ENCODE measurements at places on chromosomes 7 and 10.

DNA sequence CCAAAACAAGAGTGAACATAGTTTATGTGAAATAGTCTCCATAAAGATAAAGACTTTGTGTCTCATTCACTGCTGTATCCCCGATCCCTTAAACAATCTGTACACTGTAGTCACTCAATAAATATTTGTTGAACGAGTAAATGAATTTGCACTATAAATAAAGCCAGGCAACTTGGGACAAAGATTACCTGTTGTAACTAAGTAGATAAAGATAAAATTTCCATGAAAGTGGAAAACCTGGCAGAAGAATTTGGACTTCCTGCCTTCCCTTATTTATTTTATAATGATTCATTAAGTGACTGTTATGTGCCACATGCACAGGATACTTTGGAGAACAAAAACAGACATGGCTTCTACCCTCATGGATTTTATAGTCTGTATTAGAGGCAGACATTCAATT, 277.7 kb upstream of the KAT6B start:
- DNase-seq, result no peak

DNA sequence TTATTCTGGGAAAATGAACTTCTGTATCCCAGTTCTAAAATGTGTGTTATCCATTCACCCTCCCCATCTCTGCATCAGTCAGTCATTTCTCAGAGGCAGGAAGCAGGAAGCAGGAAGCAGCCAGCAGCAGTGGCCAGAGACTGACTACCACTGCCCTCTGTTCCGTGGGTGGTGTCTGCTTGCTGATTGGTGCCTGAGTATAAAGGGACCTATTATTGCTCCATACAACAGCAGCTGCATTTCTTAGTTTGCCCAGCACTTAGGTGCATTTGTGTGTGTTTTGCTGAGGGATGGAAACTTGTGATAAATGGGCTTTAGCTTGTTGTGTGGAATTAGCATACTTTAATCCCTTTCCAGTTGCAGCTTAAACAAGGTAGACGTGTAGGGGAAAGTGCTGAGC, 582.2 kb downstream of the SORCS1 start:
- DNase-seq, result no peak

DNA sequence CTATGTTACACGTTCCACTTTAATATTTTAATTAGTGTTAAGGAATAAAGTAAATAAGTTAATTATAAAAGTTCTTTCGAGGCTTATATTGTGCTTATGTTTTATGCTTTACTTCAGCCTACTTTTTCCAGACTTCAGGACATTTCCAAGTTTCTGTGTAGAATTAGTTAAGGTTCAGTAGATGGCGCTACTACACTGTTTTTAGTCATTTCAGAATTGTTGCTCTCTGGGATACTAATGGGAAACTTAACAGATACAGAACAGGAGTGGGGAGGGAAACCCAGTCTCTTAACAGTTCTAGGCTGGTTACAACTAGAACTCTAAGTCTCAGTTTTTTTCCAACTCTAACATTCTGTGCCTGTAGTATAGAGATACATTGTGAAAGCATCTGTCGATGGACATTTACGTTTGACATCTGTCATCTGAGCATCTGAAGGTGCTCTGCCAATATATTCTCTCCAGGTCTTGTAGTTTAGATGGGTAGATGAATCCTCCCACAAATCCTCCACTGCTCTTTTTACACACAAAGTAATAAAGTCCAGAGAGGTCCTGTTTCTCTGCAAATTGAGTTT, 56.8 kb upstream of the FAM171A1 start:
- no peak for DNase-seq

DNA sequence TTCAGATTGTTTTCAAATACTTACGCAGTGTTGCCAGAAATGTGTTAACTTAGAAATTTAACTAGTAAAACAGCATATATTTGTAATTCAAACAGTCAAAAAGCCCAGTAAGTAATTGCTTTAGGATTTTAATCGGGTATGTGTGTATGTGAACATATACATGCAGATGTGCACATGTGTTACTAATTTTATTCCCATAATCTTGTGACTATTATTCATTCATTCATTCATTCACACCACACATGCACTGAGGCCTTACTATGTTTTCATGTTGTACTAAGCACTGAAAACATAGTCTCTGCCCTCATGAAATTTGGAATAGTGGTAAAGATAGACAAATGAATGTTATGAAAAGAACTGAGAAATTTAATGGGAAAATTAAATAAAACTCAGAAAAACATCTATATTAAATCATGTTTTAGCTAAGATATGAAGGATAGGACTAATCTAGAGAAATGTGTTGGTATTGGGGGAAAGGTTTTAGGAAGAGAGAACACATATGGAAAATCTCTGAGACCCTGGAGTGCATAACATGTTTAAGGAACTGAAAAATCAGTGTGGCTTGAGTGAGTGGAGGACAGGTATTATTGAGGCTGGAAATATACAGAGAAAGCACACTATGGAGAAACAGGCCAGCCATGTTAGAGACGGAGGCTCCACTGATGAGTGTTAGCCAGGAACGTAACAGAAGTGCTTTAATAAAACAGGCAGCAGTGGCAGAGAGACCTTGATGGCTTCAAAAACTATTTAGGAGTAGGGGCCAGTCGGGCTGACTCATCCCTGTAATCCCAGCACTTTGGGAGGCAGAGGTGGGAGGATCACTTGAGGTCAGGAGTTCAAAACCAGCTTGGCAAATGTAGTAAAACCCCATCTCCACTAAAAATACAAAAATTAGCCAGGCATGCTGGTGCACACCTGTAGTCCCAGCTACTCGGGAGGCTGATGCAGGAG, 80.3 kb downstream of the HDAC9 start:
- DNase-seq, result no peak

- no peak for DNase-seq
These were observed 101.5 kb downstream of the GFRA1 start for GRCh38 chr10:116171505-116171904.

DNA sequence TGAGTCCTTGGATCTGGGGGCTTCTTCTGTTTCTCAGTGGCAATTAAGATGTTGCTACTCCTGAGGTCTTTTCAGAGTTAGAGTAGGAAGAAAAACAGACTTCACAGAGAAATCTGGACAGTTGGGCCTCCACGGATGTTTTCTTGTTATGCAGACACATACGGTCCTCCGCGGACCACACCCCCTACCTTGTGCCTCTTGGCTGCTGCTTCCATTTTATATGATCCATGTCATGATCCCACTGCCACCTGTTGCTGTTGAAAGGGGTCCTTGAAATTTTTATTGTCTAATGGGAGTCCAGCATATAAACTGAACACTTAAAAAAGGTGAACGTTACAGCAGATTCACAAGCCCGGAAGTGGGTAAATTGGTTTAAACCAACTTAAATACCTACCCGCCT, 8.3 kb downstream of the CELF2 start:
- DNase-seq, result no peak

GRCh38 chr10:103802637-103803353, 52.6 kb downstream of the SH3PXD2A start:
- no peak for DNase-seq

DNA sequence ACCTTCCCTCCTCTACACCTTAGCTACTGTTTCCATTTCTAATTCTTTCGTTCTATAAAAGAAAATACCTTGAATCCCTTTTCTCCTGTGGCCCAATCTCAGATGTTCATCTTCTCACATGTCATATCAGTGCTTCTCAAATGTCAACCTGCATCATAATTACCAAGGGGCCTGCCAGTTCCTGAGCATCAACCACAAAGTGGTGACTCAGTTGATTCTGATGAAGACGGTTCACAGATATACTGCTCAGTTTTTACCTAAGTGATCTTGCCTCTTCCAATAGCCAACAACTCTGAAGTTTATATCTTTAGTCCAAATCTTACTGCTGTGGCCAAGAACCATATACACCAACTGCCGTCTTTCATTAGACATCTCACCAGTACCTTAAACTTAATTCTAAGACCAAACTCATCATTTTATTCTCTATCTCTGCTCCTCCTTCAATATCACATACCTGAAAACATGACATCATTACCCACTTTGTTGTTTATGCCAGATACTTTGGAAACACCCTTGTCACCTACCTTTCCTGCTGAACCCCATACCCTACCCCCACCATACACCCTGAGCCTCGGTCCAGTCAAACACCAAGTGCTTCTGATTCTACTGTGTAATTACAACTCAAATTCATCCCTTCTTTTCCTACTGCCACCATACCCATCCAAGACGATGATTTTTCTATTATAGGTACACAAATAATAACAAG, 115.5 kb downstream of the LMBR1 start:
- DNase-seq, result no peak

- no peak for DNase-seq
These were observed 148.4 kb downstream of the GRID1 start for GRCh38 chr10:86218160-86218559.

DNA sequence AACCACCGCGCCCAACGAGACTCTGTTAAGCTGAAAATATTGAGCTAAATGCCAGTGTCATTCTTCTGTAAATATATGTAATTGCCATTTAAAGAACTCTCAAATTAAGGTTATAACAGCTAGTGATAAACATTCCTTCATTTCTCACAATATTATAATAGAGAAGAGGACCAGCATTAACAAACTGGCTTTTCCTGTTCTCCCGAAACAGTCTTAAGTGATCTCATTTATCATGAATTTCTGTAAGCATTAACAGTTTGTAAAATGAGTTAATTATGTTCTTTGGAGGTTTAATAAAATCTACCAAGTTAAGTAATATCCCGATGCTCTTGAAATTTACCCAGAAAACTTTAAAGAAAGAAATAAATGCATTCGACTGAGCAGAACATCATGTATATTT, 352.8 kb downstream of the KCNMA1 start:
- DNase-seq, result no peak

DNA sequence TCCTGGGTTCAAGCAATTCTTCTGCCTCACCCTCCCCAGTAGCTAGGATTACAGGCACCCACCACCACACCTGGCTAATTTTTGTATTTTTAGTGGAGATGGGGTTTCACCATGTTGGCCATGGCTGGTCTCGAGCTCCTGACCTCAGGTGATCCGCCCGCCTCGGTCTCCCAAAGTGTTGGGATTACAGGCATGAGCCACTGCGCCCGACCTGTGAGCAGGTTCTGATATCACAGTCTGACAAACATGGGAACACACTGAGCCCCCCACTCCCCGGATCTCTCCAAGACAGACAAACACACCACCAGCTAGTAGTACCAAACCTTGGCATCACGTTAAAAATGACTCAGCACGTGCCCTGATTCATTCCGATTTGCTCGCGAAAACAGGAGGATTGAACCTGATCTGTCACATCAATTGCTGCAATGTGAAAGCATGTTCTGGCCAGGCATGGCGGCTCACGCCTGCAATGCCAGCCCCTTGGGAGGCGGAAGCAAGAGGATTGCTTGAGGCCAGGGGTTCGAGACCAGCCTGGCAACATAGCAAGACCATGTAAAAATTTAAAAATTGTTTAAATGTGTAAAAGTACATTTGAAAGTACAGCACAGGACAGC, 106.5 kb downstream of the SMURF1 start:
- no peak for DNase-seq

GRCh38 chr10:33612551-33612950, 278.1 kb upstream of the NRP1 start:
- DNase-seq, result no peak

GRCh38 chr10:78923647-78924318, 145.0 kb upstream of the ZMIZ1 start:
- no peak for DNase-seq

- no peak for DNase-seq
These were observed 38.1 kb downstream of the ADRA2A start for GRCh38 chr10:111114758-111115500.

DNA sequence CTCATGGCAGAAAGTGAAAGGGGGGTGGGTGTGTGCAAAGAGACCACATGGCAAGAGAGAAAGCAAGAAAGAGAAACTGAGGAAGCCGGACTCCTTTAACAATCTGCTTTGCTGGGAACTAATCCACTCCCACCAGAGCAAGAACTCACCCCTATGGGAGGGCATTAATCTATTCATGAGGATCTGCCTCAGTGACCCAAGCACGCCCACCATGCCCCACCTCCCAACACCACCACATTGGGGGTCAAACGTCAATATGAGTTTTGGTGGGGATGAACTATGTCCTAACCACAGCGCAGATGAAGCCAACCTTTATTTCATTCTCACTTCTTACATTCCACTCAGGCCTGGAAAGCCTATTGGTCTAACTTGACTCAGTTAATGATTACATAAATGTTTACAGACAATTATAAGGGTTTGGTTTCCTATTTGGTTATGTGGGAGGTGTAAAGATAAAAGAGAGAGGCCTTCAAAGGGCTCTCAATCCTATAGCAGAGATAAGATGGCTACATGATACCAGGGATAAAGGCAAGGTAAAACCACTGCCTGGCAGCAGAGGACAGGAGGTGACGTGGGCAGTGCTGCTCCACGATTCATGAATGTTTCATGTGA, 601.8 kb downstream of the PARD3 start:
- no peak for DNase-seq

- no peak for DNase-seq
These were observed 1.5 kb downstream of the USP54 start for GRCh38 chr10:73589563-73590126.

DNA sequence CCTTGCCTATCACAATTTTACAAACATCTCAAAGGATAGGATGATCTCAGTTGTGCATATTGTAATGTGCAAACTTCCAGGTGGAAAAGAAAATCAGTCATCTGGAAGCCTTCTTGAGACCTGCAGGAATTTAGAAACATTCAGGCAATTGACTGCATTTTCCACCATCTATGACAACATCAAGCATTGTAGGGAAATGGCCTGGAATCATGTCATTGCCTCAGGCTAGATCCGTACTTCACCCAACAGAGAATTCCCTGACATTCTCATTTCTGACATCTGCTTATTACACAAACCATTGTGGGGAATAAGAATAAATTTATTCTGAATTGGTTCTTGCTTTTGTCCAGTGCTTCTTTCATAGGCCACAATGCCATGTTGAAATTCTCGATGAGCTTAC, 124.9 kb upstream of the NPVF start:
- no peak for DNase-seq

- no peak for DNase-seq
These were observed 30.3 kb downstream of the ANKMY2 start for GRCh38 chr7:16615228-16615627.

GRCh38 chr10:24310104-24310503, 101.2 kb downstream of the KIAA1217 start:
- no peak for DNase-seq

DNA sequence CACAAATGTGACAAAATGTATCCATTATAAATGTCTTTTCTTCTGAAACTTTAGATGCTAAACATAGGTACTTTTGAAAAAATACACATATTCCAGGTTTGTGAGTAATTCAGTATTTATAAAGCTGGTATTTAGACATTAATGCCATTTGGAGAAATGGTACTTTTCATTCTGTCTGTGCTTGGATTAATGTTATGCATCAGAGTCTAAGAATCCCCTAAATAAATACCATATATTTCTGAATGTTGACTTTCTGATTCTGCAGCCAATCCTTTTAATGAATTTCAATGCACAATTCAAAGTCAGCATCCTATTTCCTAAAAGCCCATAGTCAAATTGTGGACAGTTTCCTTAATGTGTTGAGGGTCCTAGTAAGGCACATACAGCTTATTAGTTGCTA, 145.0 kb downstream of the DKK1 start:
- DNase-seq, result no peak
